NCI-H1105 treated with DMSO at 0.1 percent for 48 hours (cell line): ENCODE measurements at places on chromosomes 6 and 20.
A peak's percentile ranks its signal among the peaks of the same experiment; 100 is the strongest.

- DNase-seq = no peak
Observed at GRCh38 chr6:29961966-29962365, 19.6 kb downstream of the HLA-A start.

DNA sequence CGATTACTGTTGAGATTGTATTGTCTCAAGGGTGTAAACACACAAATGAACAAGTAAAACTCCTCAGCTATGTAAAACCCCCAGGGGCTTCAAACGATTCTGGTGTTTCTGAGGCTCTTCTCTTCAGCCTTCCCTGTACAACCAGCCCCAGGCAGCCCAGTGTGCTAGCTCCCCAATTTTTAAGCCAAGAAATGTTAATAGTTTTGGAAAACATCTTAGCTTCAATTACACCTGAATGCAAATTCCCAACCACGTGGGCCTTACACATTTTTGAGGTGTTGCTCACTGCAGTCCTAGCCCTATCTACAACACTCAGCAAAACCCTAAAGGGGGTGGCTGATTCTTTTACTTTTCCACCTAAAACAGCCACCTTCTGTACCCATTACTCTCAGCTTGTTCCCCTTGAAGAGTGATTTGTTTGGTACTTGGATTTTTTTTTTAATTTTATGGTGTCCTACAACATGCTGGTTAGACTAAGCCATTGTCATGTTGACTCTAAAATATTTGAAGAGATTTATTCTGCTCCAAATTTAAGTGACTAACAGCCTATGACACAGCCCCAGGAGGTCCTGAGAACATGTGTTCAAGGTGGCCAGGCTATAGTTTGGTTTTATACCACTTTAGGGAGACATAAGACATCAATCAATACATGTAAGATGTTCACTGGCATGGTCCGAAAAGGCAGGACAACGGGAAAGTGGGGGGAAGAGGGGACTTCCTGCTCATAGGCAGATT is 48.7 kb downstream of the ADAT2 start:
- no peak for DNase-seq

- DNase-seq = peak; percentile 73
Observed at GRCh38 chr6:37624606-37625574, 72.8 kb downstream of the MDGA1 start.

- DNase-seq = no peak
Observed at GRCh38 chr6:114280239-114280982, 62.4 kb downstream of the HS3ST5 start.

GRCh38 chr20:40232756-40233155 is 456.3 kb downstream of the MAFB start:
- no peak for DNase-seq

DNA sequence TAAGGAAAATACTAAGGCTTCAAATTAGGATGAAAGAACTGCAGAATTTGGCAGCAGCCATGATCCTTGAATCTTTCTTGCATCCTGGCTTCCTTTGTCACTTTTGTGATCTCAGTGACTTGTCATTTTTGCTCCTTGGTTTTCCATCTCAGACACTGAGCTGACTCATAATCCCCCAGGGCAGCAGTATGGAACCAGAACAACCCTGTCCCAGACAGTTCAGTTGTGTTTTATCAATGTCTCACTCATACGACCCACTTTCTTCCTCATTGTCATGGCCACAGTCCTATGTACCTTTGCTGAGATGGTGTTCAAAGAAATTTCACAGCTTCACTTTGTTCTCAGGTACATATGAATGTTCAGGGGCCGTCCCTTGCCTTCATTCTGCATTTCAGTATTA is 488.5 kb upstream of the BTBD3 start:
- no peak for DNase-seq

DNA sequence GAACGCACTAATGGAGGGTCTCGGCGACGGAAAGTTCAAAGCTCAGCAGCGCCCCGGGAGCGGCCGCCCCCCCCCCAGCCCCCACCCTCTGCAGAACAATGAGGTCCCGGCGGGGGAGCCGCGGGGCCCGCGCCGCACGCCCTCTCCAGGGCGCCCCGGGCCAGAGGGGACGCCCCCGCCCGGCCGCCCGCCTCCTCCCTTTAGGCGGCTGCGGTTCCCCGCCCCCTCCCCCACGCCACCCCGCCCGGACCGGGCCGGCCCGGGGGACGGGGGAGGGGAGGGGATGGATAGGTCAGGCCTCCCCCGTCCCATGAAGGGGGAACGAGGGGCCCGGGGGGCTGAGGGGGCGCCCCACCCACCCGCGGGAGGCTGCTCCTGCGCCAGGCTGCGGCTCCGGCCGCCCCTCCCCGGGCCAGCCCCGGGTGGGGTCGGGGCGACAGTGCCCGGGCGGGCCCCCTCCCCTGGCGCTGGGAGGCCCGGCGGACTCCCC is 1.5 kb downstream of the NOL4L start:
- no peak for DNase-seq

DNA sequence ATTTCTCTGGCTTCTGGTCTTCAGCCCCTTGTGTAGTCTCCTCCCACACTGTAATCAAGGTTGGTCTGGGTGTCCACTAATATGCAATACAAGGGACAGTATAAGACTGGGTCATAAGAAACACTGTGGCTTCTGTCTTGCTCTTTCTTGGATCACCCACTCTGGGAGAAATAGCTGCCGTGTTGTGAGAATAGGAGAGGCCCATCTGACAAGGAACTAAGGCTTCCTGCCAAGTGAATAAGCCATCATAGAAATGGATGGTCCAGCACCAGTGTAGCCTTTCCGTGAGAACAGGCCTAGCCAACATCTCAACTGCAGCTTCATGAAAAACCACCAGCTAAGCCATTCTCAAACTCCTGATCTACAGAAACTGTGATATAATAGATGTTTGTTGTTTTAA is 23.3 kb downstream of the BAG2 start:
- no peak for DNase-seq

- no peak for DNase-seq
Observed at GRCh38 chr20:24403406-24403805, 66.0 kb upstream of the SYNDIG1 start.
